ENCODE measurements at places on chromosomes 12 and 14.

- DNase-seq, result no peak
Observed at GRCh38 chr14:74314576-74314975, 11.8 kb upstream of the ABCD4 start.

DNA sequence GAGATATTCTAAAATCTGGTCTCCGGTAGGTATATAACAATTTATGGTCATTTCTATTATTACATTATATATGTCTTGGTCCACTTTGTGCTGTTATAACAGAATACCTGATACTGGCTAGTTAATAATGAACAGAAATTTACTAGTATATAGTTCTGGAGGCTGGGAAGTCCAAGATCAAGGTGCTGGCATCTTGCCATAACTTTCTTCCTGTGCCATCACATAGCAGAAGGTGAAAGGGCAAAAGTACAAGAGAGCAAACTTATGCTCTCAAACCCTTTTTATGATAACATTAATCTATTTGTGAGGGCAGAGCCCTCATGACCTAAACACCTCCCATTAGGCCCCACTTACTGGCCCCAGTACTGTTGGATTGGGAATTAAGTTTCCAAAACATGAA lies 17.9 kb upstream of the BATF start:
- DNase-seq, result no peak

DNA sequence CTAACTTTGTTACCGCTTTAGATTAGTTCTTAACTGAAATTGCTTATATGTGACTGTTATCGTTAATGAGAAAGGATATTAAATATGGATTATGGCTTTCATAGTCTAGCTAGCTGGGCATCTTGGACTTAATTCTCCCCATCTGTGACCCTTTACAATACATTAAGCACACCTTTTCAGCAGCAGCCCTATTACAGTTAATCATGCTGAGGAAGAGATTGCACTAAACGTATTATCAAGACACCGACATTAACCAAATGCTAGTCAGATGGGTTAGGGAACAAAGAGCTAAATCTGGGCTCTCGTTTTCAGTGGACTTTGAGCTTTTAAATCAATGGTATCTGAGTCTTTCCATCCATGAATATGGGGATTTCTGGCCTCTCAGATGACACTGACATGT lies 447.5 kb upstream of the DCN start:
- DNase-seq, result no peak

- no peak for DNase-seq
Observed at GRCh38 chr14:55160989-55161388, 30.4 kb downstream of the DLGAP5 start.

- DNase-seq, result no peak
Observed at GRCh38 chr12:29634057-29634456, 136.6 kb upstream of the OVCH1 start.

GRCh38 chr12:48982397-48983080 lies 4.4 kb downstream of the WNT1 start:
- no peak for DNase-seq

DNA sequence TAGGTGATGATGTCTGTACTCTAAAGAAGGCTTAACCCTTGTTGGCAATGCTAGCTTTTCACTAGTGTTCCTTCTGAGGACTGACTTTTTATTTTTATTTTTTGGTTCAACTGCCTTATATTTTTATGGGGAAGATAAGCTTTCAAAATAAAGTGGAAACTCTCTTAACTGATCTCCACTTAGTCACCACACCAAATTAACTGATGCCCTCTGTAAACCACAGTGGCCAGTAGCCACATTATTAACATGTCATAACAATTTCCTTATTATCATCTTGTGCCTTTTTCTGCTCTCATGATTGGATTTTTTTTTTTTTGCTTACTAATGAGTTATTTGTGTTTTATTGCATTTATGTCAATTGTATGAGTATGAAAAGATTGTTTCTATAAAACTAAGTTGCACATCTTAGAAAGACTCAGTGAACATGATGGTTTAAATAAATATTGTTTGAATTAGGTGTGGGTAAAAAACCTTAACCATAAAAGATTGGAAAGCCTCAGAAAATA lies 56.9 kb downstream of the SCFD1 start:
- no peak for DNase-seq

DNA sequence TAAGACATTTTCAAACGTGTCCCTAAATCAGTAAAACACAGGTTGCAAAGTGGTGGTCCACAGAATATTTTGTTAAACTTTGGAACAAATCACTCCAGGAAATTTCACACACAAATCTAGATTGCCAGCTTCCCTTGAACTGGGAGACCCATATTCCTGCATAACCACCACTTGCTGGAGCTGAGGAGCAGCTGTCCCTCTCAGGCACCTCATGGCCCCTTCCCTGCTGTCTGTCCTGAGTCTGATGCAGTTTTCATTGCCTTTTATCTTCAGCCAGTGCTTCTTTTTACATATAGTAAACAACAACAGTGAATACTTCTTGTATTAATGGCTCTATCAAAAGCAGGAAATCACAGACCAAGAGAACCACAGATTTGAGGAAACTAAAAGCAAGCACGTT lies 289.3 kb downstream of the MED13L start:
- no peak for DNase-seq

GRCh38 chr12:104681012-104681690 lies 224.4 kb downstream of the CHST11 start:
- DNase-seq, result no peak

GRCh38 chr12:32454075-32454474 lies 54.7 kb downstream of the FGD4 start:
- DNase-seq, result no peak

GRCh38 chr12:25971654-25972041 lies 13.2 kb downstream of the RASSF8 start:
- DNase-seq, result no peak

GRCh38 chr14:33451211-33451610 lies 499.7 kb downstream of the EGLN3 start:
- DNase-seq, result no peak

DNA sequence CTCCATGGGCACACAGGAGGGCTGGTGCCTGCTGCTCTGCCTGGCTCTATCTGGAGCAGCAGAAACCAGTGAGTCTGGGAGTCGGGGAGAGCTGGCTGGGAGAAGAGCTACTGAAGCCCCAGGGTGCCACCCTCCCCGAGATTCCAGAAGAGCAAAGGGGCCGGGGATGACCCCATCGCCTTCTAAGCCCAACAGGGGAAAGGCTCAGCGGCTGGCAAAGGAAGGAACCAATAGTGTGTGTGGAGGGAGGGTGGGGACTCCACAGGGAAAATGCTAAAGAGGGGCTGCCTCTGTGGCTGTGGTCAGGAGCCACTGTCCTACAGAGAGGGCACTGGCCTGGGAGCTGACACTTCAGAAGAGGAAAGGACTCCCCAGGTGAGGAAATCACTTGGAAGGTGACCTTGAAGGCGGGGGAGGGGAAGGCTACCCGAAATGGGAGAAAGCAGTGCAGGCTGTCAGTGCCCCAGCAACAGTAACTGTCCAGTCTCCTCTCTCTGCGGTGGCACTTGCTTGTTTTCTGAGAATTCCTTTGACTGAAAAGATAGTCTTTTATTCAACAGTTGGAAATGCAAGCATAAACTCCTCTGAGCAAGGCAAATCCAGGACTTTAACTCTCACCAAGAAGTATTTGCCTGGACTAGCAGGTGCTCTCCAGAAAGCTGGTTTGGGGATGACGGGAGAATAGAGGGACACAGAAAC lies 552 bp downstream of the TAPBPL start:
- no peak for DNase-seq

GRCh38 chr14:95903616-95904107 lies 27.0 kb downstream of the TUNAR start:
- no peak for DNase-seq

GRCh38 chr14:63952933-63953437 lies 100.2 kb downstream of the SYNE2 start:
- DNase-seq, result no peak

DNA sequence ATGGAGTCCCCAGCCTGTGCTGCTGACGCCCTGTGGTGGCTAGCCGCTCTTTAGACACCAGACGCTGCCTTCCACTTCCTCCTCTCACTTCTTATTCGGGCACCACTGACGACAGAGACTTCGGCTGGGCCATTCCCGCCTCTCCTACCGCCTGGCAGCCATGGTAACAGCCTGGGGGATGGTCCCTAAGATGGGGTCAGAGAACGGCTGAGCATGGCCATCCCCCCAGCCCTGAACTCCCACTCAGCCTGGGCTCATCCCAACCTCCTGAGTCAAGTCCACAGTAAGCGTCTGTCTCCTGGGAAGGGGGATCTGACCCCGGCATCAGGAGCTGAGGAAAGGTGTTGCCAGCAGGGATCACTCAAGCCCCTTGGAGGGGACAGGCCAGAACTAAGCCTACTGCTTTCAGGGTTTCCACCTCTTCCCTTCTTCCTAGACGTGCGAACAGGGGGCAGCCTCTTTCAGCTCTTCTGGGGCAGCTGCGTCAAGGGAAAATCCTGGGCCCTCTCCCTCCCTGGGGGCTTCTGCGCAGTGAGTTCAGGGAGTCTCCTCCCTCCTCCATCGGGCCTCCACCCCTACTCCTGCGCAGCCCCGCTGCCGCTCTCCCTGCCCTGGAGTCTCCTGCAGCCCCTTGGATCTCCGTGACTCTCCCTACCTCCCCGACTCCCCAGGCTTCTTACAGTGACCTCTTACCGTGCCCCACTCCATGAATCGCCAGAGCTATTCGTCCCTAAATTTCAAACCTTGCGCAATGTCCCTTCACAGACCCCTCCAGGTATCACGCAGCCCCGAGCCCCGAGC lies 643 bp upstream of the TAMALIN start:
- DNase-seq, result no peak

DNA sequence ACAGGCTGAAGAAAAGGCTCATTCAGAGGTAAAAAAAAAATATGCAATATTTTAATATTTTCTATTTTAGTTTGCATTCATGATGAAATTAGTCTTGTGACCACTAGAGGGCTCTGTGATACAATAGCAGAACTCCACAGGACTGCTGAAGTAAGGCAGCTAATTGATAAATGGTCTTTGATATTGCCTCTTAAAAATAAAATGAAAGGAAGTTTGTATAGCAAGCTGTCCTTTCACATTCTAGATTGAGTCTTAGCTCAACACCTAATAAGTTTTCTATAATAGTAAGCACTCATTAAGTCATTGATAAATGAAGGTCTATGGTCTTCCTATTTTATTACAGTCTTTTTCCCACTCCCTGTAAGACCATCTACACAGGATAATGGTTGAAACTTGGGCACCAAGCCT lies 315.7 kb downstream of the NAV3 start:
- DNase-seq, result no peak

DNA sequence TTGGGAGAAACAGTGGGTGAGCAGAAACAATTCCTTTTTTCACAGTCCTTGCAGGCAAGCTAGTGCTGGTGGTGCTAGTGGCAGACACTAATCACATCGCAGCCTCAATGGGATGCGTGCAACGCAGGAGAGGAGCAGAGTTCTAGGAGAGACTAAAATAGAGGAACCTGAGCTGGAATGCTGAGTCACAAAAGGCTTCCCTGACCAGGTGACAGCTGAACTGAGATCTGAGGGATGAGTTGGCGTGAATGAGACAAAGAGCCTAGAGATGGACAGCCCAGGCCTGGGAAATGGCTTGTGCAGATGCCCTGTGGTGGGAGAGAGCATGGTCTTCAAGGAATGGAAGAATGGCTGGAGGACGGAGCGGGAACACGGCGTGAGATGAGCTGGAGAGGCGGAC lies 25.8 kb downstream of the ACADS start:
- DNase-seq, result no peak

DNA sequence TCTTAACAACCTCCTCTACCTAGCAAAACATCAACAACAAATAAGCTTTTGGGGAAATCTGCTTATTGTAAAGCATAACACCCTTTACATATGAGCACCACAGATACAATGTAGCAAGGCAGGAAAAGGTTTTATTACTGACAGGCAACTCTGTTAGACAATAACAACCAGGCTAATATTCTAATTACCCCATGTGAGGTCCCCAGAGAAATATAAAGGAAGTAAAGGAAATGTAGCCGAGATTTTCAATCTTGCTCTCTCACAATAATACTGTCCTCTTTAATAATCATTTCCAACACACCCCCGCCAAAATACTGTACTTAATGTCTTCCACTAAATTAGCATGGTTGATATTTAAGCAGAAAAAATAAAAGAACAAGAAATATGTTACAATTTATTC lies 14.0 kb upstream of the INSM2 start:
- no peak for DNase-seq

GRCh38 chr12:27592548-27592947 lies 68.5 kb downstream of the PPFIBP1 start:
- no peak for DNase-seq

DNA sequence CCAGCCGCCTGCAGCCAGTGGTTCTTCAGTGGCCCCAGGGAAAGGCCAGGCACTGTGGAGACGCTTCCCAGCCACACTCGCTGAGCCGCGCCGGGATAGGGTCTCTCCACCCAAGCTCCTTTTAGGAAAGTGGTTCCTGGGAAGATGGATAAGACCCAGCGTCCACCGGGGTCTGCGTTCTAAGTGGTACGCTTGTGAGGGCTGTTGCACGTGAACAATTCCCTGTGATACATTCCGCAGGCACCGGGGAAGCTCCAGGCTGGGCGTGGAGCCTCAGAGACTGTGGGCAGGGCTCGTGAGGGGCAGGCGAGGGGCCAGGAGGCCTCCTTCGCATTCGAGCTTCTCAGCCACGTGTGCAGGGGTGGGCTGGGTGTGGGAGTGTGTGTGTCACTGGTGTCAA lies 48.4 kb downstream of the GALNT9 start:
- DNase-seq, result no peak

- DNase-seq, result no peak
Observed at GRCh38 chr12:129213551-129213950, 360.3 kb downstream of the GLT1D1 start.

GRCh38 chr14:56664811-56665421 lies 85.3 kb downstream of the TMEM260 start:
- DNase-seq, result no peak
